T1000 (cell line): ENCODE measurements at places on chromosomes 3 and 15.

- DNase-seq: no peak
Observed at GRCh38 chr3:53156368-53156834, 4.6 kb upstream of the PRKCD start.

- DNase-seq: no peak
Observed at GRCh38 chr15:36622197-36622795, 42.9 kb downstream of the CDIN1 start.

DNA sequence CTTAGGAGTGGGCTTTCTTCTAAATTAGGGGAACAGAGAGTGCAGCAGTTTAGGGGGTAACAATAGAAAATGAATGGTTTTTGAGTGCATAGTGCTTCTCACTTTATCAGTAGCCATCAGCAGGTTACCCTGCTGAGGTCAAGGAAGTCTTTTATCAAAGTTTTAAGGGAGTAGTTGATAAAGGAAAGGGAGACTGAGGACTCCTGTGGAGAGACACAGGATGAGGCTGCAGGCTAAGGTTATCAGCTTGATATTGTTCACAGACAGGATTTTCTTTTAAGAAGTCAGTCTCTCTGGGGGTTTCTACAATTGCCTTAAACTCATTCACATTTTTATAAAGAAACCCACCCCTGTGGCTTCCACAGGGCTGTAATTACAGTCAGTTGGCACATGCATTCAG lies 205.0 kb downstream of the AGBL1 start:
- no peak for DNase-seq

GRCh38 chr3:55724821-55725220 lies 237.7 kb upstream of the WNT5A start:
- DNase-seq: no peak

DNA sequence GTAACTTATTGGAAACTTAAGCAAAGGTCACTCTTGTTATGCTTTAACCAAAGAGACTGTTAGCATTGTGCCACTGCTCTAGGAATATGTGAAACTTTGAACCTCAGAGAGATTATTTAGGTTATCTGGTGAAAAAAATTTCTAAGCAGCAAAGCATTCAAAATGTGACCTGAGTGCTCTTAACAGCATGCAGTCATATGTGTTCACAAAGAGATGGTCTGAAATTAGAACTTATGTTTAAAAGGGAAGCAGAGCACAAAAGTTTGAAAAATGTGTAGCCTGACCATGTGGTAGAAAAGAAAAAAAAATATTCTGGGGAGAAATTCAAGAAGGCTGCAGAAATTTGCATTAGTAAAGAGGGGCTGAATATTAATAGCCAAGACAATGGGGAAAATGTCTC lies 420.2 kb upstream of the CADM2 start:
- DNase-seq: no peak

- DNase-seq: no peak
Observed at GRCh38 chr3:14268897-14269296, 90.3 kb downstream of the LSM3 start.

DNA sequence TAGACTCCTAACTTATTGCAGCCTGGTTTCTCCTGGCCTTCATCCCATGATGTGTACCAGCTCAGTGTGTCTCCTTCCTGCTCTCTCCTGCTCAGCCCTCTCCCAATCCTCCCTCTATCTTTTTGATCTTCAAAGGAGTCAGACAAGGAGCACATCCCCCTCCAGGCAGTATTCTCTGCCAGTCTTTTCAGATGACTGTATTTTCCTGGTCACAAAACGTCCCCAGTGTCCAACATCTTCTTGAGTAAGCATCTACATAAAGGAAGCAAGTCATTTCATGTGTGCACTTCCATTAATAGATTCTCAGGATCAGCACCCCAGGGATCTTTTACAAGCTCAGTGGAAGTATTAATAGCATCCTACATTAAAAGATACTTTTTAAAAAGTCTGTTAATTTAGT lies 148.9 kb upstream of the THBS1 start:
- DNase-seq: no peak

- no peak for DNase-seq
Observed at GRCh38 chr3:111968319-111969054, 10.3 kb upstream of the ABHD10 start.

DNA sequence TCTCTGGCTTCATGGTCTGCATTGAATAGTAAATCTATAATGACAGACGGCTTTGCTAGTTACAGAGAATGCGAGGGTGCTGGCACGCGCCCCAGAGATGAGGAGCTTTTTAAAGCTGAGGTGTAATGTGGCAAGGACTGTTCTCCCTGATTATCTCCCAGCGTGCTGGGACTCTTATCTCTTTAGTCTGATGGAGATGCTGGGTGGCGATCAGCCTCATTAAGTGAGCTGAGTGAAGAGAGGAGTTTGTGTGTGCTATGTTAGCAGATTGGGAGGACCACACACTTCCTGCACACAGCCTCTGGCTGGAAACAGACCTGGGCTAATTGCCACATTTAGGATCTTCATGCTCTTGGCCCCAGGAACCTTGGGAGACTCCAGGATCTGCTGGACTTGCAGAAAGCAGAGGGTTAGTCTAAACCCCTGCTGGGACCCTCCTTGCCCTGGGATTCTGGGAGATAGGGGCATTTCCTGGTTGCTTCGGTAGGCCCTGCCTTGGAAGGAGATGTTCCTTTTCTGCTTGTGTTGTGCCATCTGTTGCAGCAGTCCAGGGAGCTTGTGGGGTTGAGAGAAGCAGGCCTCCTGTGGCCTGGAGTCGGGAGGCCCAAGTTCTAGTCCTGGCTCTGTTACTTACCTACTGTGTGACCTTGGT lies 15.0 kb downstream of the PDIA5 start:
- DNase-seq: no peak

- DNase-seq: no peak
Observed at GRCh38 chr3:193971261-193971751, 164.6 kb upstream of the HES1 start.

GRCh38 chr3:106193876-106194275 lies 325.1 kb upstream of the CBLB start:
- DNase-seq: no peak

DNA sequence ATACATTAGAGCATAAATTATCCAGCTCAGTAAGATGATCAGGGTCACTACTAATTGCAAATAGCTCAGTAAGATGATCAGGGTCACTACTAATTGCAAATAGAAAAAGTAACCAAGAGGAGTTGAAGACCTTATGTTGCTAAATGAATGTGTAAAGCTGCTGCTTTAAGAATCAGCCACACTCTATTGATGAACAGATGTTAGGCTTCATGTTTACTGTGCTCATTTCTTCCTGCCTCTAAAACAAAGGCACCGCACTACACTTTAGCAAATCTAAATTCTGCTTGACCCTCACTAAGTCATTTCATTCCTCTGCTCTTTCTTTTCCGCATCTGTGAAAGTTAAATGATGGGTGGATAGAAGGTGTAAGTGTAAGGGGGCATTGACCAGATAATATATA lies 92.6 kb upstream of the PLSCR4 start:
- DNase-seq: no peak

DNA sequence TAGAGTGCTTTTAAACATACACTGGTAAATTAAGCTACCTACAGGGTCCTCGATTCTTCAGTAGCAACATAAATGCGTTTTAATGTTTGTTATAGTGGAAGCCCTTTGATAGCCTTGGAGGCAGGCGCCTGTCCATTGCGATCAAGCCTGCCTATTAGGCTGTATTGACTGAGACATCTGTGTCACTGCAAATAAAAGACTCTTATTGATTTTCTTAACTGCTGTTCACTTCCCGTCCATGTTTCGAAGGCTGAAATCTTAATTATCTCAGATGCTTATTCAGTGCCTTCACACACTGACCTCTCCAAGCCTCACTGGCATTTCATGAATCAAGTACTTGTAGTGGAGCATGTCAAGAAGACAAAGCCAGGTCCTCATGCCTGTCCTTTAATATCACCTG lies 51.1 kb downstream of the MAP2K5 start:
- no peak for DNase-seq

GRCh38 chr3:189898559-189899153 lies 222.0 kb downstream of the P3H2 start:
- DNase-seq: no peak

DNA sequence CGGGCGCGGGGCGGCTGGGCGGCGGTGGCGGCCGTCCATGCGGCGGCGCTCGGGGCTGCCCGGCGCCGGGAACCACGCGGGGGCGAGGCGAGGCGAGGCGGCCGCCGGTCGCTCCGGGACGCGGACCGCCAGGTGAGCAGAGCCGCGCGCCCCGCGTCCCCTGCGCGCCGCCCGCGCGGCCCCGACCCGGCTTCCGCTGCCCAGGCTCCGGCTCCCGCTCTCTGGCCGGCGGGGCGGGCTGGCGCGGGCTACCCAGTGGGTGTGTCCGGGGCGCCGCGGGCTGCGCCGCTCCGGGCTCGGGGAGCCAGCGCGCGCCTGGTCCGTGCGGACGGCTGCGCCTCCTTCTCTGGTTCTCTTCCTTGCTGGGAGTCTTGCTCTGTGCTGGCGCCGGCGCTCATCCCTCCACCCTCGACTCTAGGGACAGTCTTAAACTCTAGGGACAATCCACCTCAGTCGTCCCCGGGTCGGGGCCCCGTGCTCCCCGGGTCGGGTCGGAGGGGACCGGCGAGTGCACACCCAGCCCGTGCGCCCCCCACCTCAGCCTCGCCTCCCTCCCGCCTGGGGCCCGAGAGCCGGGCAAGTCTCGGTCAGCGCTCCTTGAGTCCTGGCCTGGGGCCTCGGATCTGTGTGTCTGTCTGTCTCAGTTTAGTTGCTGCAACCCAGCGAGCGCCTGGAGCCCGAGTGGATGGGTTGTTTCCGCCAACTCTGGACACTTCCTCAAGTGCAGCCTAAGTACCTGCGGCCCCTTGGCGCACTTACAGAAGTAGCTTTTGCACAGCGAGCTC lies 488 bp downstream of the THSD4 start:
- peak; percentile 46 for DNase-seq

- DNase-seq: no peak
Observed at GRCh38 chr3:78605178-78605577, 1162.6 kb downstream of the ROBO1 start.

- DNase-seq: no peak
Observed at GRCh38 chr3:16295298-16295890, 30.4 kb downstream of the OXNAD1 start.

GRCh38 chr3:62818347-62818746 lies 56.9 kb downstream of the CADPS start:
- no peak for DNase-seq

- DNase-seq: no peak
Observed at GRCh38 chr3:139129892-139130291, 85.2 kb upstream of the PRR23C start.

- no peak for DNase-seq
Observed at GRCh38 chr3:53123510-53123909, 6.7 kb downstream of the RFT1 start.

DNA sequence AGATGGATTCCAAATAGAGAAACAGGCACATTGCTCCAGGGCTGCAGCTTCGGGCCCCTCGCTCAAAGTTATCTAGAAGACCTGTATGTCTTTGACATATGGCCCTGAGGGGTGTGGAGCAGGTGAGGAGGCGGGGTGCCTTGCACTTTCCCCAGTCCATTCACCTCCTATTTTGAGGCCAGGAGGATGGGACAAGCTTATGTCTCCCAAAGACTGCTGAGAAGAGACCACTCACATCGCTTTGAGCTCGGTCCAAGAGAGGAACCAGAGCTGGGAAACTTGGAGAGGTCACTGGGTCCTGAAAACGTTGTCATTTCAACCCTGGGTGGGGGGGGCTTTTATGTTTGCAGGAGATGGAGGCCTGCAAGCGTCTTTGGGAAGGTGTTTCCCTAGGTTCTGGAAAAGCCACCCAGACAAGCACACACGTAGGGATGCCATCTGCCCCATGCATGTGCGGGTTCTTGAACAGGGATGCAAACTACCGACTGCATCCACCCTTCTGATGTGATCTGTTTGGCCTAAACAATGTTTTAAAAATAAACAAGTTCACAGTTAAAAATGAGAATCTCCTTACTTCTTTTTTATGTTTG lies 33.7 kb upstream of the SYNM start:
- no peak for DNase-seq

GRCh38 chr15:63920504-63921175 lies 86.9 kb upstream of the HERC1 start:
- DNase-seq: no peak

DNA sequence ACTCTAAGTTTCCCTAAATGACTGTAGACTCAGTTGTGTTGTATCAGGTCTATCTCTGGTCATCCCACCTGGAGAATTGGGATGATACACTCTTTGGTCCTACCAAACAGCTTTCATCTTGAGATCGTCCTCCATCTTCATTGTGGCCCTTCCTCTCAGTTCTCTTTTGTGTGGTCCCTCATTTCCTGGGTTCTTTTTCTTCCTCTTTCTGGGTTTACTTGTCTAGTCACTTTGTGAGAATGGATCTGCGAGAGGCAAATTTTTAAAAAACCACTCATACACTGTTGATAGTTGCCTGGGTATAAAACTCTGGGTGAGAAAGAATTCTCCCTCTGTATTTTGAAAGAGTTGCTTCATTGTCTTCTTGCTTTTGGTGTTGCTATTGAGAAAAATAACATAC lies 6.0 kb upstream of the AMOTL2 start:
- no peak for DNase-seq

- DNase-seq: no peak
Observed at GRCh38 chr3:72675243-72675642, 173.0 kb downstream of the SHQ1 start.

GRCh38 chr3:142366434-142366833 lies 81.4 kb downstream of the XRN1 start:
- DNase-seq: no peak

GRCh38 chr15:98728082-98728810 lies 79.9 kb downstream of the IGF1R start:
- no peak for DNase-seq

- DNase-seq: no peak
Observed at GRCh38 chr15:78396186-78396814, 41.7 kb upstream of the IREB2 start.

GRCh38 chr3:65729973-65730372 lies 308.7 kb downstream of the MAGI1 start:
- no peak for DNase-seq

GRCh38 chr3:122947196-122947595 lies 80.4 kb downstream of the SEMA5B start:
- DNase-seq: no peak

- no peak for DNase-seq
Observed at GRCh38 chr3:43343185-43343584, 56.8 kb downstream of the SNRK start.

- no peak for DNase-seq
Observed at GRCh38 chr15:59817053-59817452, 127.9 kb upstream of the BNIP2 start.

DNA sequence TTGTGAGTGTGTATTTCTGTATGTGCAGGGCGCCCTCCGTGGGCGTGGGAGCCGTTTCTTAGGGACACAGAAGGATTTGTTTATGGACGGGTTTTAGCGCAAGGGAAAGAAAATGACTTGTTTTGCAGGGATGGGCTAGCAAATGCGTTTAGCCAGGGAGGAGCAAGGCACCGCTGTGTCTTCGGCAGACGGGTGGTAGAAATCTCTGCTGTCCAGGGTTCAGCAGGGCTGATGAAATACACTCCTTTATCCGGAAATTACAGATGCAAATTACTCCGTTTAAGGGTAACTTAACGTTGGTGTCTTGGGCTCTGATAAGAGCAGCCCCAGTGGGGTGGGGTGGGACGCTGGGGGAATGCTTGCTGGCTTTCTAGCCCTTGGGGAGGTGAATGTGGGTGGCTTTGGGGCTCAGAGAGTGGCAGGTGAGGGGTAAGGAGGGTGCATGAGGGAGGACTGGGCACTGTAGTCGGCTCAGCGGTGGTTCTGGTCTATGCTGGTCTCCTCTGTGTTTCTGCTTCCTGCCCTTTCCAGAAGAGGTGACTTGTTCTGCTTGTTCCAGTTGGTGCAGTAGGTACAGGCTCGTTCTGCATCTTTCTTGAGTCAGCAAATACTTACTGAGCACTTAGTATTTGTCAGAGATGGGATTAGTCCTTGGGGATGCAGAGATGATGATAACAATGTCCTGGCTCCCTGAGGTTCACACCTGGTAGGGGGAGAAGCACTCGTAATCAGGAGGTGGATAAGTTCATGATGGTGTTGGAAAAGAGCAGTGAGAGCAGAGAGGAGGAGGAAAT lies 954 bp downstream of the SV2B start:
- no peak for DNase-seq
